Iris pigment epithelial cell (primary cell): ENCODE measurements at places on chromosomes 3 and 15.

DNA sequence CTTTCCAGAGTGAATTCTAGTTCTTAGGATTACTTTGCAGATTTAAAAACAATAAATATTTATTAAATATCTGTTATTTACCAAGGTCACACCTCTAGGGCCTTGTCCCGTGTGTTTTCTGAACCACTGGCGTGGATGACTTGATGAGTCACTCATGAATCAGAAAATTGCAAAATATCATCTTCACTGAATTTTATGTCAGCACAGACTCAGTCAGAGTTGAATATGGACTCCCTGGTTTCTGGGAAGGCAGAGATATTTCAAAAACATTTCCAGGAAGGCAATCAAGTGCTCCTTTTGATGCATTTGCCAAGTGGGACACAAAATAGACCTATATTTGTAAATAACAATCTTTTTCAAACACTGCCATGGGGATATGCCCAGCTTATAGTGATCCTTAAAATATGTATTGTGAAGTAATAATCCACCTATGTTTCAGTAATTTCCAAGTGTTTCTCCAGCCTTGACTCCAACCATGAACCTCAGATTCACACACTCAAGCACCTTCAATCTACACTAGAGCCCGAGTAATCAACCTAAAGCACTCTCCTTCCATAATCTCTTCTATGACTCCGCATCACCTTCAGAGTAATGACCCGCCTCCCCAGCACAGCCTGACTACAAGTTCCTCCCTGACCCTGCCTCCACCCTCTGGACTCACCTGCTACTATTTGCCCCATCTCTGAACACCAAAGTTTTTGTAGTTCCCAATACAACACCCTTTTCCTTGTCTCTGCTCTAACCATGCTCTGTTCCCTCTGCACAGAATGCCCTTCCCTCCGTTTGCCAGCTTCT lies 24.3 kb downstream of the DPH3 start:
- DNase-seq, result peak; percentile 86

- DNase-seq, result peak; percentile 75
Measured at GRCh38 chr3:129558772-129559564, 16.0 kb downstream of the H1-8 start.

DNA sequence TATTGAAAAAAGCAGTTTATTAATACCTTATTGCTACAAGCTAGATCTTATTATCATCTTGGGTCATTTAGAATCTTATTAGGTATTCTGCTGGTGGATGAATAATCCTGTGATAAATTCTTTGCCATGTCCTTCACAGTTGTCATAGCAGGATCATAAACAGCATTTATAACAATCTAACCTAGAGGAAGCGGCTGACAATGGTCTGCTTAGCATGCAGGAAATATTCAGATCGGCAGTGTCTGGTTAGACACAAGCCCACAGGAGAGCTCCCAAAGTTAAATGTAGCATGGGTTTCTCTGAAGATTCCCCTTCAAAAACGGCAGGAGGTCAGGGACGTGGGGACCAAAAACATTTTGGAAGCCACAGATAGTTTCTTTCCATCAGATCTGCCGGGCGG lies 179.3 kb downstream of the FOXB1 start:
- no peak for DNase-seq

GRCh38 chr15:60731583-60732130 lies 252.7 kb upstream of the ICE2 start:
- DNase-seq, result no peak

GRCh38 chr3:70315021-70315420 lies 2.6 kb upstream of the MDFIC2 start:
- no peak for DNase-seq

DNA sequence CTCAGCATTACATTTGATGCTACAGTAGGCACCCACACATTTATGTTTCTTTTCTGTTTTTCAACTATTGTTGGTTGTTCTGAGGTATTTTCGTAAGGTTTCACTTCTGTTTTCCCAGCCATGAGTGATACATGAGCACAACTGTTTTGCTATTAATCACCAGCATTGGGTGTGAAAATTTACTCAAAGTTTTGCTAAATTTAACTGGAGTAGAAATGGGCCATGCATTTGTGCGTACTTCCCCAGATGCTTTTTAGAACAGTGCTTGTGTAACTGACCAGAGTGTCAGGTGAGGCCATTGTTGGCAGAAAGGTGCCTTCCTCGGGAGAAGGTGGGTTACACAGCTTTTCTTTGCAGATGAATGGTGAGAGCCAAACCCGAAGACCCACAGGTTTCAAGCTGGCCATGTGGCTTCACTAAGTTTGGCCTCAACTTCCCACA lies 70.4 kb downstream of the ST6GAL1 start:
- DNase-seq, result no peak

DNA sequence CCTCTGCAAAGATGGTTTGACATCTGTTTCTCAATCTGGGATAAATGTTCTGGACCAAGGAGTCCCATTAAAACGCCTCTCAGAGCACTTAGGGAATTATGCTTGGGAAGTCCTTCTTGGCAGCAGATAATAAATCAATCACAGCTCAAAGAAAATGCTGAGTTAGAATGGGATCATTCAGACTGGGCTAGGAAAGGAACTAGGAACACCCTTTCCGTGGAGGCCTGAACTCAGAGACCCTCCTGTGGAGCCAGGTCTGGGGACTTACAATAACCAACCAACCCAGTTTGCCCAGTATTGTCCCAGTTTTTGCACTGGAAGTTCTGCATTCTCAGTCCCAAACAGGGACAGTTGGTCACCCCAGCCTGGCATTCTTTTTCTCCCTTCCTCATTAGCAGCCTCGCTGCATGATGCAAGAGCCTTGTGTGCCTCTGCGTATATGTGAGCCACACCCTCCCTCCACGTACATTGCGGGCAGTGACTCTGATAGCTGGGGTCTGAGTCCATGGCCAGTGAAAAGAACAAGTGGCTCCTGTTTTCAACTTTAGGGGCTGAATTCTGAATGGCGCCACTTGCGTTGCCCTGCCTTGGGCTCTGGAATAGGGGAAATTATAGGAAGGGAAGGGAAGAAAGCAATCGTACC lies 88.7 kb downstream of the SEMA5B start:
- DNase-seq, result no peak

- DNase-seq, result no peak
Measured at GRCh38 chr3:100150473-100150872, 36.2 kb upstream of the FILIP1L start.

GRCh38 chr3:120487191-120487650 lies 36.4 kb upstream of the FSTL1 start:
- DNase-seq, result peak; percentile 76

GRCh38 chr3:8893001-8893400 lies 70.3 kb downstream of the RAD18 start:
- DNase-seq, result no peak

DNA sequence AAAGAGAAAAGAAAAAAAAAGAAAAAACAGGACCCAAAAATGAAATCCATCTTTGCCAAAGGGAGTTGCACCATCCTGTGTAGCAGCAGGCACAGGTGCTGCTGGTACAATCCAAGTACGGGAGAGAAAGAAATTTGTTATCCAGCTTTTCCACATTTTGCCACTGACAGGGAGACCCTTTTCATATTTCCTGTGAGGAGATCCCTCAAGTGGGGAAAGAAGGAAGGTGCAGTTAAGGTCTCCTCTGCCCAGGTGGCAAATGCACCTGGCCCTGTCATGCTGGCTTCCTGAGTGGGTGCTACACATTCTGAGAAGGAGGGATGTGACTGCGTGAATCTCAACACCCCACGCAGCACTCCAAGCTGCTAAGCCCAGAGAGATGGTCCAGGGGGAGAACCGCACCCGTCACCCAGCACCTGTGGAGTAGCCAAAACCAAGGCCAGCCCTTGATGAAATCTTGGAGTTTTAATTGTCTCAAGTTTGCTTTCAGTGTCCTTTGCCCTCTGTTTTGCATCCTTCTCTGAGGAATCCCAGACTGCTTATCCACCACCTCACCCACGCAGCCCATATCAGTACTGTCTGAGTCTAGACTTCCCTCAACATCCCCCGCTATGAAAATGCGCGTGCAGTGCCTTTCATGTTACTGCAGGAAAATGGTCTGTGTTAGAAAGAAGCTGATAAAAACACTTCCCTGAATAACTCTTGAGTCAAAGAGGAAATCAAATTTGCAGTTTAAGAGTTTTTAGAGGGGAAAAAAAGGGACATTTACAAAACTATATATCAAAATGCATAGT lies 141.9 kb upstream of the THBS1 start:
- DNase-seq, result no peak

DNA sequence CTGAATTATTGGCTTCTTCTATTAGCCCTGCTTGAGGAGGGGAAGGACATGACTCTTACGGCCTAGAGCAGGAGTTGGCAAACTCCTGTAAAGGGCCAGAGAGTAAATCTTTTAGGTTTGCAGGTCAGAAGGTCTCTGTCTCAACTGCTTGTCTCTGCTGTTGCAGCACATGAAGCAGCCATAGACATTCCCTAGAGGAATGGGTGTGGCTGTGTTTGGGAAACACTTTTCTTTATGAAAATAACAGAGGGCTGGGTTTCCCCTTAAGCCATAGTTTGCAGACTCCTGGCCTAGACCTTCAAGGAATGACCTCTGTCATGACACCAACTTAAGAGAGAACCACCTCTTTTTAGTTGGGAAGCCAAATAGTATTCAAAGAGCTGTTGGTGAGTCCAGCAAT lies 10.3 kb downstream of the TRAK1 start:
- DNase-seq, result no peak

GRCh38 chr3:7447197-7447769 lies 586.4 kb downstream of the GRM7 start:
- no peak for DNase-seq

GRCh38 chr15:83476708-83477107 lies 29.6 kb downstream of the SH3GL3 start:
- DNase-seq, result no peak

DNA sequence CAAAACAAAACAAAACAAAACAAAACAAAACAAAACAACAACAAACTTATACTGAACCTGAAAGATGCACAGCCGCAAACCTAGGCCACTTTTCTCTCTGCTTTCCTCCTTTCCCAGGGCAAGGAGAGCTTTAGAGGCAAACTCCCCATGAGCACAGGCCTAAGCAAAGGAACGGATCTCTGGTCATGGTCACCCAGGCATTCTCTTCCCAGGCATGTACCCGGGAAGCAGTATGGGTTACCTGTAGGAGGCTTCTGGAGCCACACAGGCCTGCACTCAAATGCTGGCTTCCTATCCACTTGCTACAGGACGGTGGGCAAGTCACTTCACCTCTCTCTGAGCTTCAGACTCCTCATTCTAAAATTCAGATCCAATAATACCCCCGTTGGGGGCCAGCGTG lies 171.8 kb downstream of the SMAD6 start:
- no peak for DNase-seq

GRCh38 chr3:126378341-126378751 lies 16.4 kb upstream of the CFAP100 start:
- DNase-seq, result no peak

- DNase-seq, result peak; percentile 25
Measured at GRCh38 chr3:161423911-161424522, 52.7 kb upstream of the SPTSSB start.

- no peak for DNase-seq
Measured at GRCh38 chr3:170852324-170852723, 17.7 kb downstream of the RPL22L1 start.

DNA sequence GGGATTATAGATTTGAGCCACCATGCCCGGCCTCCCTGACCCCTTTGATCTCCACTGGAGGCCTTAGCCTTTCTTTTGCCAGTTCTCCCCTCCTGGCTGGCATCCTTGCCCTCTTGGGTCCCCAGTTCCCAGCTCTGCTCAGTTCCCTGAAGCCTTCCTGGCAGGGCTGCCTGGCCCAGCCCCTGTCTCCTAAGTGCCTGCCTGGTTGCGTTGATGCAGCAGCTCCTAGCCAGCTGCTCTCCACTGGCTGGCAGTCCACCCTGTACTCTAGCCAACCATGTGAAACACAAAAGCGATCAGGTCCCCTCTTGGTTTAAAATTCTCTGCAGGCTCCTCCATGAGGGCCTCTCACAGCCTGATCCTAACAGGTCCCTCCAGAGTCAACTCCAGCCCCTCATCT lies 184.7 kb downstream of the RAB11A start:
- no peak for DNase-seq

- no peak for DNase-seq
Measured at GRCh38 chr3:46926447-46926846, 48.9 kb downstream of the PTH1R start.

GRCh38 chr3:44289882-44290462 lies 48.3 kb downstream of the TOPAZ1 start:
- no peak for DNase-seq

DNA sequence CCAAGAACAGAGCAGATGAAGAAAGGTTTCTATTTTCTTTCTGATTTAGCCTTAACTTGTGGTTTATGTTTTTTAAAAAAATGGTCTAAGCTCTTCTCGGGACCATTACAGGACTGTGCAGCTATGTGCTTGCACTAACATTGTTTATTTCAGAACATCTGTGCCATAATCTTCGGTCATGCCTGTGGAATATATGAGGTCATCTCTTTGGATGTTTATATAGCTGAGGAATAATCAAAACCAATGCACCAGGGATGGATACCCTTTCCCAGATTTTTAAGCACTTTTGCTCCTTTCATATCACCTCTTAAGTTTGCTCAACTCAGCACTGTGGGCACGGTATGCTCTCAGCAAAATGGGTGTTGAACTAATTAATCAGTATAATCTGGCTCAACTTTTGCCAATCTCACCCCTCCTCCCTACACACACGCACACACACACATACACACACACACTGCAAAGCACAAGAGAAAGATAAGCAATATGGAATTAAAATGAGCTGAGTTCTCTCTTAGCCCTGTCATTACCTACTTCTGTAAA lies 268.5 kb upstream of the TMC3 start:
- peak; percentile 37 for DNase-seq

DNA sequence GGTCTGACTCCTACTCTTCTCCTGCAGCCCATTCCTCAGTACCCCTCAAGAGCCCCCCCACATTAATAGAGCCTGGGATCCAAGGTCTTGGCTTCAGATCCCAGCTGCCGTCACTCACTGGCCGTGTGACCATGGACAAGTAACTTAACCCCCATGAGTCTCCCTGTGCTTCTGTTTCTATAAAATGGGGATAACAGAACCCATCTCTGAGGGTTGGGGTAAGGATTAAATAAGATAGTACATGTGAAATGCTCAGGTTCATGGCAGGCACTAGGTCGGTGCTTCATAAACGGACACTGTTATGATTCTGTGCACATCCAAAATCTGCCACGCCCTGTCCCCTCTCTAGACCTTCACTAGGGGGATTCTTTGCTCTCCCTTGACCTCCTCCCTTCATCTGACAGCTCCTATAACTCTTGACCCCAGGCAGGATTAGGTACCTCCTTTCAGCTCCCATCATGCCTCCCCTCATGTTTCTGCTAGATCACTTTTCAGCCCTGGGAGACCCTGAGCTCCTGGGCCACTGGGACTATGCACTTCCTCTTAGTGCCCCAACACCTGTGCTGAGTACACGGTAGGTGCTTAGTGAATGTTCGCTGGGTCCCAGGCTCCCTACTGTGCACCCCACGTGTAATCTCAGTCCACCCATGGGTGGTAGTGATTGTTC lies 1.5 kb downstream of the CAND2 start:
- no peak for DNase-seq

DNA sequence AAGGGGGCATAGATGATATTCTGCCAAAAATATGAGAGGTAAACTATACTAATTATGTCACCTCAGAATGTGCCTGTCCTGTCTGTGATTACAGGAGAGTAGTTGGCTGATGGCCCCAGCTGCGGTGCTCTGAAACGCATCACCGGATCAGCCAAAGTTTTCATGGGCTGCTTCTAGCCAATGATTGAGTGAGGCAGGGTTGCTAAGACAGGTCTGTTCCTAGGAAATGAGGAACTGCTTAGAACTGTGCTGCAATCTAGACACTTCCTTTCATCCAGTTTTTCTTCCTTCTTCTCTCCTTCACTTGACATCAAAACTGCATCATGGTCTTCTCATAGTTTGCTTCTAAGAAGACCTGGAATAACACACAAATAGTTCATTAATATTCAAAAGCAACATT lies 124.0 kb downstream of the KCNH8 start:
- no peak for DNase-seq

GRCh38 chr3:69930564-69930963 lies 69.0 kb upstream of the SAMMSON start:
- DNase-seq, result peak; percentile 24
